ENCODE measurements at places on chromosomes 7 and 10.

DNA sequence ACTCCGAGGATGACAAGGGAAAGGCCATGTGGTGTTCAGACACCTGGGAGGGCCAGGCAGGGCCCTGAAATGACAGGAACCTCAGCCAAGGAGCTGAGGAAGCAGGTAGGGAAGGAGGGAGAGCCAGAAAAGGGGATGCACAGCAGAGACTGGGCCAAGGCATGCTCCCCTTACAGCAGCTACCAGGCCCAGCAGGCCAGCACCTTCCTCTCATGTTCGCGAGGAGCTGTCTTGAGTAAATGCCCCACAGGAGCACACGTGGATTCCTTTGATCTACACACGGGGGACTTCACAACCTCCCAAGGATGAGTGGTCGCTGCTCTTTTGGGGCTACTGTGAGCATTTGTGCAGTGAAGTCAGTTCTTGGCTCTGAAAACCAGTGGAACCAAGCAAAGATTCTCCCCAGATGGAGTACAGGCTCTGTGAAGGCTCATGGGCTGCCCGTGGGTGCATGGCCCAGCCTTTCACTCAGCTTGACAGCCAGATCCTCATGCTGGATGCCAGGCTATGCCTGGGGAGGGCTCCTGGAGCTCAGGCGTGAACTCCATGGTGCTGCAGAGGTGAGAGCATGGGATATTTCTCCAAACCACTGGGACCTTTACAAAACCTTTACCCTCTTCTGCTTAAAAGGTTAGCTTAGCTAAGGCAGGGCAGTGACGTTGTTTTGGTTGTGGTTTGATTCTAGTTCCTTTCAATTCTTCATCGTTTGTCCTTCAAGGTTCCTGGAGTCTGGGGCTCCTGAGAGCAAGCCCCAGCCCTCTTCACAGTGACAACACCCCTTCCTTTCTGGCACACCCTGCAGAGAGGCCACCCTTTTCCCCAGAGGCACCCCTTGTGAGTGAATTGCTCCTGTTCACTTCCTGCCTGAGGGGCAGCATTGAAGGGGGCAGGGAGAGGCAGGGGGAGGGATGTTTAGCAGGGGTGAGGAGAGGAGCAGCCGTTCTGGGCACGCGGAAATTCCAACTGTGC, 74.2 kb upstream of the ZPBP start:
- DNase-seq: no peak

DNA sequence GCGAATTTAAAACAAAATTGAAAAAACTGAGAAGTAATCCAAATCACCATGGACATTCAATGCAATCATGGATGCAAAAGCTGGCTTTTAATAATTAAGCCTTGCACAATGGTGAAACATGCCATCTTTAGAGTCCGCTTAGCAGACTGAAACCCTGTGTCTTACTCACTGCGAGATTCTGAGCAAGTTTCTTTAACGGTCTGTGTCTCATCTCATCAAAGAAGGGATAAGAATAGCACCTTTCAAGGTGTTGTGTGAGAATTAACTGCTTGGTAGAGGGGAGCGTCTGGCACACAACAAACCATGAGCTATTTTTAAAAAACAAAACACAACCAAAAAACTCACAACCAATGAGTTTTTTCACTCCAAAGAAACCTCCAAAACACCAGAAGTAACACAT, 21.4 kb downstream of the ACBD7 start:
- no peak for DNase-seq

- no peak for DNase-seq
These were observed 581.7 kb downstream of the DNAJB6 start for GRCh38 chr7:157918326-157919080.

- no peak for DNase-seq
These were observed 124.8 kb upstream of the LSM8 start for GRCh38 chr7:118059209-118059608.

DNA sequence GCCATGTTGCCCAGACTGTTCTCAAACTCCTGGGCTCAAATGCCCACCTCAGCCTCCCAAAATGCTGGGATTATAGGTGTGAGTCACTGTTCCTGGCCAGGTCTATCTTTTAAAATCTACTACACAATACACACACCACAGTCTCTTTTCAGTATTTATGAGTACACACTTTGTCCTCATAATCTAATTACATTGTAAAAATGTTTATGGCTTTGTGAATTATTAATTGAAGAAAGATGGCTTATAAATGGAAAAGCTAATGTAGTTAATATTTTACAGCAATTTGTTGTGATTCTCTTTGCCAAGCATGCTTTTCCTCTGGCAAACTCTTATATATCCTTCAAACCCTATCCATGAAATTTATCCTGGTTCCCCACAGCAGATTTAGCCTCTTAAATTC, 22.0 kb downstream of the LAMB4 start:
- no peak for DNase-seq

DNA sequence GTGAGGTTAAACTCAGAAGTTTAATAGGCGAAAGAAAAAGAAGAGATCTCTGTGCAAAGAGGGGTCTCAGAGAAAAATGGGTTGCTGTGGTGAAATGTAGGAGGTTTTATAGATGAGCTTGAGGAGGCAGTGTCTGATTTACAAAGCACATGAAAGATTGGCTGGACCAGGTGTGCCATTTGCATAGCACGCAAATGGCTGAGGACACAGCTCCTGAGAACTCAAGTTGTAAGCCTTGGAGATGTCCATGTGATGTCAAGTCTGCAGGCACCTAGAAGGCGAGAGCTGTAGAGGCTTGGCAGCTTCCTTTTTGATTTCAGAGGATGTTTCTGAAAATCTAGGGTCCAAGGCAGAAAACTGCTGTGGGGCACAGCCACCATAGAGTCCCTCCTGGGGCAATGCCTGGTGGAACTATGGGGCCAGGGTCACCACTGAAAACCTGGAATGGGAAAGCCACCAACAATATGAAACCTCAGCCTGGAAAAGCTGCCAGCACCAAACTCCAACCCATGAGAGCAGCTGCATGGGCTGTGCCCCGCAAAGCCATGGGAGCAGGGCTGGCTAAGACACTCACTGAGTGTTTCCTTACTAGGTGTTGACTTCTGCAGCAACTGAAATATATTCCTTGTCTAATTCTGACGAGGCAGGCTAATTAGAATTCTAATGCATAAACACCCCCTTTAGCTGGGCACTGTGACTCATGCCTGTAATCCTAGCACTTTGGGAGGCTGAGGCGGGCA, 96.9 kb upstream of the TNS3 start:
- DNase-seq: no peak

- no peak for DNase-seq
These were observed 23.1 kb downstream of the ZC3HAV1 start for GRCh38 chr7:139086454-139086853.

DNA sequence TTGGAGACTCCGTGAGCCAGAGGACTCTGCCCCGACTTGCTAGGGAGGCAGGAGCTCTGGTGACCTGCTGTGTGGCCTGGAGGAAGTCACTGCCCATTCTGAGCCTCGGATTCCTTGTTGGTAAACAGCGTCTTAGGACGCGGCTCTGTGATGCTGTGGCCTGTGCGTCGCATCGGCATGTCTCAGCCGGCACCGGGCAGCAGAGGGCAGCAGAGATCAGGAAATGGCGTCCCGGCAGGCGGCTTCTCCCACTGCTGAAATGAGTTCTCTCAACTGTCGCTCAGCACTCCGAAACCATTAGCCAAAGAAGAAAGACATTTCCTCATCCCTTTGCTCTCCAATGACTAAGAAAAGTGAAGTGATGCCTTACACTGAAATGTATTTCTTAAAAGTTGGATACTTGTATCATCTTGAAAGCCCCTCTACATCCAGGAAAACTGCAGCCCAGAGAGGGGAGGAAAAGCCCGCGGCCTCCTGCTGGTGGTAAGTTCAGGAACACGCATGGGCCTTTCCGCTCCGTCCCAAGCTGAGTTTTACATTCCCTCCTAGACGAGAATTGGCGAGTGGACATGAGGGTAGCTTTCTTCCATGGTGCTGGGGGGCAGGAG, 91.7 kb downstream of the WDR11 start:
- DNase-seq: peak; percentile 85

- no peak for DNase-seq
These were observed 26.4 kb downstream of the RAB11FIP2 start for GRCh38 chr10:118020365-118020764.

- no peak for DNase-seq
These were observed 58.6 kb upstream of the EBF3 start for GRCh38 chr10:130022511-130023299.

GRCh38 chr10:92550924-92551323, 23.0 kb downstream of the IDE start:
- DNase-seq: no peak

GRCh38 chr7:95916573-95917297, 144.4 kb downstream of the DYNC1I1 start:
- peak; percentile 71 for DNase-seq

DNA sequence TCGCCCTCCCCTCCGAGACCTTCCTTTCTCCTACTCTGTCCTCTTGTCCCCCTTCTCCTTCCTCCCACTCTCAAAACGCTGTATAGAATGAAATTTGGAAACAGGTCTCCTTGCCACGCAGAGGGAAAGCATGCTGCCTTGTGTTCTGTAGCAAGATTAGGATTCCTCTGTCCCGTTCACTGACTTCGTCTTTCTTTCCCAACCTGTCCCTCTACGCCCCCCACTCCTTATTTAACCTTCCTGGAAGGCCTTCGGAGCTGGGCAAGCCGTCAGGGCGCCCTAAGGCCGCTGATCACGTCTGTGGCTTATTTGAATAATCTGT, 1.3 kb downstream of the HOXA9 start:
- no peak for DNase-seq

DNA sequence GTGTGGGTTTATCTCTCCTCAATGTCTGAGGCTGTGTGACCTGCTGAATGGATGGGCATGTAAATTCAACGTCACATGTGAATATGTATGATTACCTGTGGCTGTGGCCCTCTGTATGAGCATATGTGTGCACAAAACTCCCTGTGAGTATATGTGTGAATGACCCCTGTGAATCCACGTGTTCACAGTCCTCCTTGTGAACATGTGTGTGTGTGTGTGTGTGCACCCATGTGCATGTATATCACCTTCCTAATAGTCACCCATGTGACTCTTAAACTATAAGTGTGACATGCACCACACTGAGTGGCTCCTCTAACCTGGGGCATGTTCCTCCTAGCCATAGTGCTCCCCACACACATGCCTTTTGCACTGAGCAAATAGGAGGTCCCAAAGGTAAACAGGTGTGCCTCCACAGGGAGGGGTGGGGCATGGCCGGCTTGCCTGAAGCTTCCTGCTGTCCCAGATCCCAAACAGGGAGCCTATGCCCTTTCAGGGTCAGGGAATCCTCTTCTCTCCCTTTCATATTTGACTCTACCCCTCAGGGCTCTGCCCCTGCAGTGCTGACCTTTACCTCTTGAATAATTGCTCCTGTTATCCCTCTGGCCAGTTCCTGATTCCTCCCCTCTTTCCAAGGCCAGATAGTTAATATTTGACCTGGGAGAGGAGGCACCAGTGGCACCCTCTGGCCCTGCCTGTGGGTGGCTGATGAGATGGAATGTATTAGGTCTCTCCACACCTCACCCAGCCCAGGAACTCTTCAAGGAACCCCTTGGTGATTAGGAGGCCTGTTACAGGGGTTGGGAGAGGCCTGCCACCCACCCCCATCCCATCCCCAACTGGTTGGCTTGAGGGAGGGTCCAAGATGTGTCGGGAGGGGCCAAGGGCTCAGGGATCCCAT, 1.9 kb downstream of the SEMA4G start:
- DNase-seq: no peak

- no peak for DNase-seq
These were observed 63.2 kb downstream of the PARP12 start for GRCh38 chr7:139999516-139999915.

DNA sequence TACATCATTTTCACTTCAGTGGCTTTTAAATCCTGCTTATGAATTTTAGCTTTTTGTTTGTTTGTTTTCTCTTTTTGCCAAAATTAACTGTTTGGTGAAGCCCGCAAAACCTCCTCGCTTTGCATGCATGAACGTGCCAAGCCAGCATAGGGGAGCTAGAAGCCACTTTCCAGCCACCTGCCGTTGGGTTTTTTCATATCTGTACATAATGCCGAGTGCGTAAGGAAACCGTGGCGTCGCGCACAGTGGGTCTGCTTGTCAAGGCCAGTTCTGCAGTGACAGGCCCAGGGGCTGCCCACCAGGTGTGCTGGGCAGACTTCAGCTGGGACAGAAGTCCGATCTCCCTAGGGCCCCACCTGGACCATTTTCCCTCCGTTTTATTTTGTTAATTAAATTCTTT, 41.1 kb downstream of the WIPI2 start:
- no peak for DNase-seq

GRCh38 chr7:79451580-79451979, 1.9 kb downstream of the MAGI2 start:
- DNase-seq: no peak

DNA sequence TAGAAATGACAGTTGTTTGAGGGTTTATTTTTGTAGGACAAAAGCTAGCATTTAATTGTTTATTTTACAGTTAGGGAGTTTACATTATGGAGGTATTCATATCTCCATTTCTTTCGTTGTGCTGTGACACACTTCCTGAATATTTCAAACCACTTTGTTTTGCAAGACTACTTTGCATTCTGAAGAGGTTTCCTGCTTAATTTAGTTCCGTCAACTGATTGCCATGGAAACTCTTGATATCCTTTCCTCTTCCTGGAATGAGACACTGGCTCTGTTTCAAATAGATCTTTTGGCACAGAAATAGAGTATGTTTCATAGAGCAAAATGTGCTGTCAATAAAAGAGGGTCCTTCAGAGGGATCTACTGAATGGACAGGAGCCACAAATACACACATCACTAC, 159.5 kb upstream of the AGR3 start:
- no peak for DNase-seq

DNA sequence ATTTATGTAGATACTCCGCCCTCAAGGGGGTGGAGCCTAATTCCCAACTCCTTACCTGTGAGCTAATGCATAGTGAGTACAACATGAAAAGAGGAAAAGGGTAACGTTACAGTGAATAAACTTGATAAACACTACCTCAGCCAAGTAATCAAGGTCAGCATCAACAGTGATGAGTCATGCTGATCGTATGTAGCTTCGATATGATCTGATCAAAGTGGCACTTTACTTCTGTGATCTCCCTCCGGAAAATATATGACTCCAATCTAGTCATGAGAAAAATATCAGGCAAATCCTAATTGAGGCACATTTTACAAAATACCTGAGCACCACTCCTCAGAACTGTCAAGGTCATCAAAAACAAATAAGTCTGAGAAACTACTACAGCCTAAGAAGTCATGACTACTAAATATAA, 70.4 kb downstream of the VTI1A start:
- no peak for DNase-seq

DNA sequence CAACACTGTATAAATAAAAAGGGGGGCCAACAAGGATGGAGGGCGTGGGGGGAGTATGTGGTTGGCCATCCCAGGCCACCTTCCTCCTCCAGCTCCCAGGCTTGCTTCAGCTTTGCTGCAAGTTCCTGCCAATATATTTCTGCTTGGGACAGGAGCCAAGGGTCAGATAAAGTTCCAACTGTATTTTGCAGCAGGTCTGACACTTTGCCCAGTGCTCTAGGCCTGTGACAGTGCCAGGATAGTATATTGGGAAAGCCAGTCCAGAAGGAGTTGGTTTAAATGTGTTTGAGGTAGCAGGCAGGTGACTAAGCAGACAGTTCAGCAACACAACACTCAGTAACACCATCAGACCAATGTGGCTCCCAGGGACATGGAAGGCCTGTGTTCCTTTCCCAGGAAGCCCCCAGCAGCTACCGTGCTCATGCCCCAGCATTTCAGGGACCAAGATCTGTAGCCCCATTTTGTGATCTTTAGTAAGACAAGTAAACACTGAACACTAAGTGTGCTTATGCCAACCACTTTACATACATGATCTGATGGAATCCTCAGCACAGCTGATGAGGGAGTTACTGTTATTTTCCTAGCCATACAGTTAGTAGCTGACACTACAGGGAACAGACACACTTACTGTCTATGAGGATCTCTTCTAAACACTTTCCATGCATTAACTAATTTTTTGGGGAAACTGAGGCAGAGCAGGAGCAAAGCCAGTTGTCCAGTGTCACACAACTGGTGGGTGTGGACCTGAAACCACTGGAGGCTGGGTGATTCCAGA, 38.9 kb downstream of the DNAJB12 start:
- DNase-seq: peak; percentile 86
